Stimulated activated memory B cell treated with anti-CD40 and anti-IgM and Interleukin-4, amounts not matched to agents 10 μg/mL and 1 μg/mL and 100 μg/mL, for 72 hours (primary cell): ENCODE measurements at places on chromosomes 2 and 18.

DNA sequence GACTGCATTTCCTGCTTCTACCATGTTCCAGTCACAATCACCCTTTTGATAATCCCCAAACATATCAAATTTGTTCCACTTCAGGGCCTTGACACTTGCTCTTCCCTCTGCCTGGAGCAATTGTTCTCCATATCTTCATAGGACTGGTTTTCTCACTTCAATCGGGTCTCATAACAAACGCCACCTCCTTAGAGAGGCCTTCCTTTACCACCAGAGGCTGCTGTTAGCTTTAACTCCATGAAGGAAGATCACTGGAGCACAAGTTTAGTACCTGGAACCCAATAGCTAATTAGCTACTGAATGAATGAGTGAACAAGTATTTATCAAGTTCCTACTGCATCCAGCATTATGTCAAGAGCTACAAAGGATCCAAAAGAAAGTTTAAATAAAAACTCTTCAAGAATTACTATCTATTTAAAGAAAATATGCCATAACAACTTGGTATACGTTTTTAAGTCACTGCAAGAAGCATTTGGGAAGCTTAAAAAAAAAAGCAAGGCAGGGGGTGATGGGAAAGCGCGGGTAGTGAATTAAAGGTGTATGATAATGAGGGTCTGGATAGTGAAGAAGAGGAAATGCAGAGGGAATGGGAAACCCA is 58.8 kb downstream of the BAZ2B start:
- no peak for ATAC-seq

- ATAC-seq, result no peak
These were observed 46.0 kb downstream of the CAVIN2 start for GRCh38 chr2:191800874-191801273.

DNA sequence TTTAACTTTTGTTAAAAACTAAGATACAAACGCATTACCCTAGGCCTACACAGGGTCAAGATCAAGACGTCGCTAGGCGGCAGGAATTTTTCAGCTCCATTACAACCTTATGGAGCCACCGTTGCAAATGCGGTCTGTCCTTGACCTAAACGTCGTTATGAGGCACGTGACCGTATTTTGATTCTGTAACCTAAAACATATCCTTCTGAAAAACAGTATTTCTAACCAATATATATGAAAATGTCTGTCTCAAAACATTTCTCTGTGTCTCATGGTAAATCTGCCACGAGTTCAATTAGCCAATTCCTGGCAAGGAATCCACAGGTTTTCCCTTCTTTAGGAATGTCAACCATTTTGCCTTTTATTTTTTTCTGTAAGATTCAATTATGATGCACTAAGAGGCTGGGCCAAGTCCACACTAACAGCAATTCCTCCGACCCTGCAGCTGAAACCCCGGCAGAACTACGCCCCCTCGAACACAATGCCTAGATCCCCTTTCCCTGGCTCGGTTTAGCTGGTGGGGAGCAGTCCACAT is 1.7 kb downstream of the RTN4 start:
- no peak for ATAC-seq

DNA sequence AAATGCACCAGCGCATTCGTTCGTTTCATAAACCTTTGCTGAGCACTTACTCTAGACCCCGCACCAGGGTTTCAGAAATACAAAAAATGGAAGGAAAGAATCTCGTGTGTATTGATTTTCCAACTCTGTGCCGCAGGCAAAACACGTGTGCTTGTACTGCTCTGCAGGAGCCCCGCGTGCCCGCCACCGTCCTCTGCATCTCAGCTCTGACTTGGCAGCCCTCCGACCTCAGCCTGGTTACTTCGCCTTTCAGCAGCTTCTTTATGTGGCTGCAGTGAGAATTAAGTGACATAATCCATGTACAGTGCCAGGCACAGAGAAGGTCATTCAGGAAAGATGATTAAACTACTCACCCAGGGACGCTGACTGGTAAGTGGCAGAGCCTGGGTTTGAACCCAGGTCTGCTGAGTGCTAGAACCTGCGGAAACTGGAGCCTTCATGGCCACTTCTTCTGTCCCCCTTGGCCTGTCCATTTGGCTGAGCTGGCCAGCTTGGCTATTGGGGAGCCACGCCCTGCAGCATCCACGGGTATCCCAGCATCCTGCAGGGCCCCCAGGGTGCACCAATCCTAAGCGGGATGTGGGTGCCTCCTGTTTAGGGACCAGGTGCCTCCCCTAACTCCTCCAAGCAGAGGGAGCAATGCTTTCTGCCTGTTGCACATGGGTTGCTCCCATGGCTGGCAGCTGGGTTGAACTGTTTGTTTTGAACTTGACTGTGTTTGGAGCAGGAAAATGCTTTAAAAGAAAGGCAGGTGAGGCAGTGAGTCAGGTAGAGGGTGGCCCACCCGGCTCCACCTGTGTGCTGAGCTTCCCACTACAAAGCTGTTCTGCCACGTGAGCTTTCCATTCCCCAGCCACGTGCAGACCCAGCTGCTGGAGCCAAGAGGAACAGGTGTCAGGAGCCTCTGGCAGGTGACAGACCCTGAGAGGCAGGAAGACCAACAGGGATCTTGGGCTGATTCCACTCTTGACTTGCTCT is 34.3 kb downstream of the INHBB start:
- no peak for ATAC-seq

- ATAC-seq, result no peak
These were observed 295.8 kb downstream of the SP3 start for GRCh38 chr2:173669271-173669853.

- no peak for ATAC-seq
These were observed 1977.7 kb upstream of the LRRTM1 start for GRCh38 chr2:82282111-82282882.
